ENCODE measurements at places on chromosomes 13 and 19.

- no peak for DNase-seq
Measured at GRCh38 chr13:81551036-81551435, 1210.1 kb upstream of the SPRY2 start.

GRCh38 chr13:86446311-86446710 lies 647.1 kb upstream of the SLITRK6 start:
- DNase-seq, result peak; percentile 97

- no peak for DNase-seq
Measured at GRCh38 chr19:16969135-16969534, 57.5 kb downstream of the CPAMD8 start.

DNA sequence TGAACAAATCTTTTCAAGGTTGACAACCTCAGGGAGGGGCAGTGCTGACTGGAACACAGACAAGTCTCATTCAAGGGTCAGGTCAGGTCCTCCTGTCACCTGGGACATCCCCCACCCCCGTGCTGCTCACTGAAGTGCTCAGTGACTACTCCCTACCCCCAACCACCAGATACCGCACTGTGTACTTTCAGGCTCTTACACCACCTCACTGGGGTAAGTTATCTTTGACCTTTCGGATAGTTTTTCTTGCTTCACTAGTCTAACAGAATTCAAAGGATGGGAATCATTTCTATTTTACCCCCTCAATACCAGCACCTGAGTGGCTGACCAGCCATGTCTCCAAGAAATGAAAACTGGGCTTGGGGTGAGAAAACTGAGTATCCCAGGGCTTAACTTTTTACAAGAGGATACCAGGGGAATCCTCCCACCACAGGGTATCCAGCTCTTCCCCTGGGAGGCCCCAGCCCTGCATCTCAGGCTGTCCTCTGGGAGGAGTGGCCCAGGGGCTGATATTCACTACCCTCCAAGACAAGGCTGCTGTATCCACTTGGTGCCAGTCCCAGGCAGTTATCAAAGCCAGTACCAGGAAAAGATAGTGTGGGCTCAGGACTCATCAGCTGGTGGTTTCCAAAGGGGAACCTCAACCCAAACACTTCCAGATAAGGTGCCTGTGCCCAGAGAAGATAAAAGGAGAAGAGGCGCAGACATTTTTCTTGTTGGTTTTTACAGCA lies 2.1 kb downstream of the ZNF563 start:
- no peak for DNase-seq

DNA sequence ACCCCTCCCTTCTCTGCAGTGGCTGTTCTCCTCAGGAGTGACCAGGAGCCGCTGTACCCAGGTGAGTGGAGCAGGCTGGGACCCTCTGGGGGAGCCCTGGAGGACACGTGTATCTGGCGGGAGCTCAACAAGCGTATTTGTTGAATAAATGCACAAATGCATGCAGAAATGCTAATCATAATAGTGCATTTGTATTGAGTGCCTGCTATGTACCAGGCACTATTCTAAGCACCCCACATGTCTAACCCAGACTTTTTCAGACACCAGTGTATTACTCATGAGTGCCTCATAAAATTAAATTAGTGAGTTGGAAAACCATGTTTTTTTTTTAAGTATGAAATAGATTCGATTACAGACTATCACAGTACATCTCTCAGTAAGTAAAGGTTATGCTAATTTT lies 7.9 kb downstream of the HPN start:
- DNase-seq, result no peak

GRCh38 chr13:32142115-32142514 lies 110.5 kb downstream of the FRY start:
- no peak for DNase-seq

DNA sequence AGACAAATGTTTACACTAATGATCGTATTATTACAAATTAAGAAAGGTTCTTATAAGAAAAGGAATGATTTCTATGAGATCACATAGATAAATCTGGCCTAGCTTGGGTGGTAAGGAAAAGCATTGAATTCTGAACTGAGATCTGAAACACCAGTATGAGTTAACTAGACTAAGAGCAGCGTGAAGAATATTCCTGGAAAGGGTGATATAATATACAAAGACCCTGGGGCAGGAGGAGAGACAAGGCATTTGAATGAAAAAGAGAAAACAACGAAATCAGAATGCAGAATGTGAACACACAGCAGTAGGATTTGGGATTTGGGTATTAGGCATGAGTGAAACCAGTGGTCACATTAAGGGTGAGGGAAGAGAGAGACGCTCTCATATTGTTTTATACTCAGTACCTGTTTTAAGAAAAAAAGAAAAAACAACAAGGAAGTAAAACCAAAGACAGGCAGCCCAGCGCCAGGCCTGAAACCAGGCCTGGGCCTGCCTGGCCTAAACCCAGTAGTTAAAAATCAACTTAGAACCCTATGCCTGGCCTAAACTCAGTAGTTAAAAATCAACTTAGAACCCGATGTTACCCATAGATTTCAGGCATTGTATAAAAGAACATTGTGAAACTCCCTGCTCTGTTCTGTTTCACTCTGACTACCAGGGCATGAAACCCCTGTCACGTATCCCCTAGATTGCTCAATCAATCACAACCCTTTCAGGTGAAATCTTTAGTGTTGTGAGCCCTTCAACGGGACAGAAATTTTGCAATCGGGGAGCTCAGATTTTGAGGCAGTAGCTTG lies 287.1 kb downstream of the ITGBL1 start:
- no peak for DNase-seq

GRCh38 chr13:105598529-105598928 lies 936.9 kb downstream of the EFNB2 start:
- no peak for DNase-seq
